ENCODE measurements at places on chromosomes 7 and 10. TPM values are rescaled to one million over a fixed set of nuclear protein-coding genes. Genes with fewer than 3 reads are reported as not detected.
A peak's percentile ranks its signal among the peaks of the same experiment; 100 is the strongest.

Gene MSRB2
- total RNA-seq = 10.1 TPM

Gene ASB13
- 17.4 TPM for total RNA-seq

GRCh38 chr7:133781486-133782090 lies 345.6 kb upstream of the LRGUK start:
- DNase-seq = no peak

DNA sequence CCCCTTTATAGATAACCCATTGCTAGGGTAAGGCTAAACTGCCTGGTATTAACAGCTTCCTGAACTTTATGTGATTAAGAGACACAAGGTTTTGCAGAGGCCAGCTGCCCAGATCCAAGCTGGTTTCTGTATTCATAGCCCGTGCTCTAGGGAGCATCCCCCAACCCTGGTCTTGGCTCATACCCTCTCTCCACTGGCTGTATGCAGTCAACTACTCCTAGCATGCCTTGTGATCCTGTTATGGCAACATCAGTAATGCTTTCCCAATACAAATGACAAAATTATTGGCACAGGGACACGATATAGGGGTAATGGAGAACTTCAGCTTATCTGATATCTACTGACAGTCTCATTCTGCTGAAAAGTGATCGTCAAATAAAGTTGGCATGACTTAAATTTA lies 202.8 kb upstream of the MKLN1 start:
- no peak for DNase-seq

Gene EBLN1
- total RNA-seq = not detected

DNA sequence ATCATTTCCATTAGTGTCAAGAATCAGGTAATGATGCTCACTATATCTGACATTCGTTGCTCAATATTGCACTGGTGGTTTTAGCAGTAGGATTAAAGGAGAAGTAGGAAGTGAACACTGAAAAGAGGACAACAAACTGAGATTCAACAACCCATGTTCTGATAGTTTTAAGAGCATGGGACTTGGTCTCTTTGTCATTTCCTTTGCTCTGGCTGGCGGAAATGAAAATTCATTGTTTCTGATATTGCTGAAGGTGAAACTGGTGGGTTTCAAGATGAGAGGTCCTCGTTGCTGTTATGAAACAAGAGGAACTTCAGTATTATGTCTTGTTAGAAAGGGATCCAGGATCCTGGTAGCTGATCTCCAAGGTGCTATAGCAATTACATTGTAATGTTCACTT lies 129.0 kb downstream of the DNAH11 start:
- DNase-seq = no peak

Gene ZNF727
- total RNA-seq = not detected

GRCh38 chr10:76922666-76923065 lies 714.9 kb downstream of the KCNMA1 start:
- no peak for DNase-seq

Gene TRRAP
- 12.3 TPM for total RNA-seq

Gene AKR1B15
- total RNA-seq = not detected

- peak; percentile 32 for DNase-seq
These were observed 27.0 kb downstream of the MMD2 start for GRCh38 chr7:4931943-4932342.

- DNase-seq = peak; percentile 100
These were observed 17.7 kb downstream of the ADAM8 start for GRCh38 chr10:133258818-133259601.

Gene TCAF2
- 3.3 TPM for total RNA-seq

Gene CDC14C
- total RNA-seq = not detected

DNA sequence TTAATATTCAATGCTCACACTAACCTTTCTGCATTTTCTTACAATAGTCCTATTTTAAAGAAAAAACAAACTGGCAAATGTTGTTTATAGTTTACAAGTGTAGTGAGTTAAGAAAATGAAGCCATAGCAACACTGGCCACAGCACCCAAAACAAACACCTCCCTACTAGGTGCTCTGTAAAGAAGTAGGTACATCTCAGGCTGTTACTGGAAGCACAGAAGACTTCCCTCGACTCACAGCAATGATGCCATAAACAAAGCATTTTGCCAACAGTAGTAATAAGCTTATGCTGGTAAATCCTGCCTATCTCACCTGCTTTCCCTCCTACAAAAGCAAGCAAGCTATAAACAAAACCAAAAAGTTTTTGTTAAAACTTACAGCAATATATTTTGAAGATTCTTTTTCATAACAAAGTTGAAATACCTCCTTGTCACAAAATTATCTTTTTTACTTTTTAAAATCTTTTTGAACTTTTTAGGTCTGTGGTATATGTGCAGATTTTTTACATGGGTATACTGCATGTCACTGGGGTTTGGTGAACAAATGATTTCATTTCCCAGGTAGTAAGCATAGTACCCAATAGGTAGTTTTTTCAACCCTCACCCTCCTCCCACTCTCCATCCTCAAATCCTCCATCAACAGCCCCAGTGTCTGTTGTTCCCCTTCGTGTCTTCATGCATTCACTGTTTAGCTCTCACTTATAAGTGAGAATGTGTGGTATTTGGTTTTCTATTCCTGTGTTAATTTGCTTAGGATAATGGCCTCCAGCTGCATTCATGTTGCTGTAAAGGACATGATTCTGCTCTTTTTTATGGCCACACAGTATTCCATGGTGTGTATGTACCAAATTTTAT lies 28.4 kb downstream of the COA1 start:
- DNase-seq = no peak

Gene WDR86
- total RNA-seq = not detected

- DNase-seq = no peak
These were observed 19.2 kb downstream of the ELFN1 start for GRCh38 chr7:1689311-1689710.

DNA sequence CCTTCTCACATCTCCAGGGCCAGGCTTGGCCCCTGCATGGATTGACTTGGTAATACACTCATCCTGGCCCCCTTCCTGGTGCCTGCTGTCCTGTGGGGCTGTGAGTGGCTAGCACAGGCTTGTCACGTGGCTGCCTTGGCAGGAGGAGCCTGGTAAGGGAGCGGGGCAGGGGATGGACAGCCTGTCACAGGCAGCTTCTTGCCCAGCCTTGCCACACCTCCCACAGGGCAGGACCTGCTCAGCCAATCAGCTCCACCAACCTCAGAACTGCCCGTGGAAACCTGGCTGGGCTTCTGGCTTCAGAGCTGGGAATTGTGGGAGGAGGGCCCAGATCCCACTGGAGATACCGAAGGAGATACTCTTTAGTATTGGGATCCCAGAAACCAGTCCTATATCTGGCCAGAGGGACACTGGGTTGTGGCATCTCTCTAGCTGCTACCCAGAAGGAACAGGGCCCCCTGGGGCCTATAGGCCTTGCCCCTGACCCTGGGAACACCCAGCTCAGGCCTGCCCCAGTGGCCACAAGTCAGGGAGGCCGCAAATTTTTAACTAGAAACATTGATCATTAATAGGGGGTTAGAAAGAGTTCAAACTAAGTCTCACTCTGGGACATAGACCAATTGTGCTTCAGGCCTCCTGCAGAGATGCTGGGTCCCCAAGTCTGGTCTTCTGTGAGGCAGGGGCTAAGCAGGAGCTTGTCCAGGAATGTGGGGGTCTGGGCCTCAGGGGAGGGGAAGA lies at the start of gene HOGA1:
TSS of gene HOGA1 (plus strand) at position 330 of the 738 bp plus-strand sequence. CDS start at position 645, 315 bp downstream.
- DNase-seq = peak; percentile 85

DNA sequence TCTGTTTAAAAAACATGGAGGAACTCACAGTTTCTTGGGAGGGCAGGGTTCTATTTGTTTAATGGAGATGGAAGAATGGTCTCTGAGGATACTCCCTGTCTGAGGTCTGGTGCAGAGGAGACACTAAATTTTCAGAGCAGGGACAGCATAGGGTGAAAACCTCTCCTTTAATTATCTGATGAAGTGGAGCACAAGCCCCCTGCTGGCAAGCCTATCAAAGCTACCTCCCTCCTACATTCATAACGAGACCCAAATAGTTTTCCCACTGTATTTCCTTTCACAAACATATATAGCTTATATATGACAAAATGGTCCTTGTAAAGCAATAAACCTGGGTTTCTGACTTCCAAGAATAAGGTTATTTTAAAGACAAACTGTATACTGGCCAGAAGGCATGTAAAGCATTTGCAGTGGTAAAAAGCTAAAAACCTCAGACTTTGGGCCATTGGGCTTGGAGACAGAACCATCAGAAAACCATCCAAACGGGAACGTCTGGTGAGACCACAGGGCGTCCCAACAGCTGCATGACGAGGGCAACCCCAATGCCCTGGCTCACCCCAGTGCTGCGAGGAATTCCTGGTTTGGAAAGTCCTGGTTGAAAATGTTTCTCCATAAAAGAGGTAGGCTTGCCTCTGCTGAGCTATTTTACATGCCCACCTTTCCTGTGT lies 201.3 kb downstream of the FANK1 start:
- no peak for DNase-seq

Gene RP9
- total RNA-seq = 33.8 TPM

GRCh38 chr7:2012981-2013380 lies 219.8 kb downstream of the MAD1L1 start:
- no peak for DNase-seq

Gene TUBB8
- not detected for total RNA-seq

GRCh38 chr10:71278691-71279588 lies 40.1 kb upstream of the SLC29A3 start:
- no peak for DNase-seq

Gene CYP17A1
- not detected for total RNA-seq

Gene NUTM2A
- total RNA-seq = 0.10 TPM

GRCh38 chr7:79284211-79284610 lies 169.3 kb downstream of the MAGI2 start:
- DNase-seq = no peak

- no peak for DNase-seq
These were observed 125.6 kb downstream of the PLXNA4 start for GRCh38 chr7:132450696-132451095.

Gene GPR26
- not detected for total RNA-seq

DNA sequence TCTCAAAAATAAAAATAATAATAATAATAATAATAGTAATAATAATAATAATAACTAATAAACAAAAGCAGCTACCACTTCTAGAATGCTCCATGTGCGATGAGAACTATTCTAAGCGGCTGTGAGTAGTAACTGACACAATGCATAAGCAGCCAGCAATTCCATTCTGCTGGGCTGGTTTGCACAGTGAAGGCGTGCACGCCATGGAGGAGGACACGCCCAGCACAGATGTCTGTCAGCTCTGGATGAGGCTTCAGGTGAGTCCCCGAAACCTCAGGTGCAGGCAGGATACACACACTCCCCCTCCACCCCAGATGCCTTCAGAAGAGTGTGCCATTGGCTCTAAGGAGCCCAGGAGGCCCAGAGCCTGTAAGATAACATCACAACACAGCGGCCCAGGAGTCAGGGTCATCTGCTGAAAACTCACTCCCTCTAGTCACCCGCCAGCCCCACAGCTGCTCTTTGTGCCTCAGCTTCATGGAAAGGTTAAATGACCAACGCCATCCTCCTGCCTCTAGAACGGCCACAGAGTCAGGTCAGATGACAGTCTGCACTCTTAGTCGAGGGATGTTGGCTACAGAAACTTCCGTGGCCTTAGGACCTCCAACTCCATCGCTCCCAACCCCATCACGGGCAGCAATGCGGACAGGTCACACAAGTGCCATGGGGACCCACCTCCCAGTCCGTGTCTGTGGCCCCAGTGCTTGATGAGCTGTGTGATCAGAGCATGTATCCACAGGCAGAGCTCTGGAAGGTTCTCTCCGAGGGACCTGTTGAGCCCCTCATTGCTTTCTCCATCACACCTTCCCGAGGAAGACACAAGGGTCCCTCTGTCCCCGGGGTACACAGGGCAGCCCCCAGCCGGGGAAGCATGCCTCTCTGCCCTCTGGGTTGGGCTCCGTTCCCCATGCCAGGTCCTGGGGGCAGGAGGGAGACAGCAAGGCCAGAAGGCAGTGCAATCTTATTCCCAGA lies 103.9 kb downstream of the CTBP2 start:
- DNase-seq = no peak

DNA sequence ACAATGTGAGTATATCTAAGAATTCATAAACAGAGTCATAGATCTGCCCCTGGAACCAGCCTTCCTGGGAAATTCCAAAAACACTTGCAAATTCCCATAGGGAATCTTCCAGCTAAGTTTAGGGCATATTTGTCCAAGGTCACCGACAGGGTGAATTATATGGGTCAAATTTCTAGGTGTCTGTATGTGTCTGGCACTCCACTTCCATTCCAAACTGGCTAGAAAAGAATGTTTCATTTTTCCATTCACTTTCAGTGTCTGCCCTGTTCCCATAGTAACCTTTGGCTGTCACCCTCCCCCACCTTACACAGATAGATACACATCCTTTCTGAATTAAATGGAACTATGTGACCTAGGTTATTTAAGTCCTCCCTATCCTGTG lies 230.9 kb downstream of the CREB5 start:
- DNase-seq = no peak

GRCh38 chr10:43417950-43418768 lies 9.2 kb upstream of the HNRNPF start:
- DNase-seq = peak; percentile 44

Gene ARHGAP22
- total RNA-seq = 68.7 TPM

- no peak for DNase-seq
These were observed 52.7 kb downstream of the MAD1L1 start for GRCh38 chr7:2180081-2180480.

Gene SPDYE18
- not detected for total RNA-seq

- DNase-seq = no peak
These were observed 346.5 kb downstream of the GRID1 start for GRCh38 chr10:86020134-86020533.

- peak; percentile 28 for DNase-seq
These were observed 117.9 kb downstream of the SND1 start for GRCh38 chr7:127769696-127770400.

GRCh38 chr10:12993595-12993994 lies 7.9 kb downstream of the CCDC3 start:
- no peak for DNase-seq

Gene FAM25G
- not detected for total RNA-seq

Gene AMPH
- 1.3 TPM for total RNA-seq

DNA sequence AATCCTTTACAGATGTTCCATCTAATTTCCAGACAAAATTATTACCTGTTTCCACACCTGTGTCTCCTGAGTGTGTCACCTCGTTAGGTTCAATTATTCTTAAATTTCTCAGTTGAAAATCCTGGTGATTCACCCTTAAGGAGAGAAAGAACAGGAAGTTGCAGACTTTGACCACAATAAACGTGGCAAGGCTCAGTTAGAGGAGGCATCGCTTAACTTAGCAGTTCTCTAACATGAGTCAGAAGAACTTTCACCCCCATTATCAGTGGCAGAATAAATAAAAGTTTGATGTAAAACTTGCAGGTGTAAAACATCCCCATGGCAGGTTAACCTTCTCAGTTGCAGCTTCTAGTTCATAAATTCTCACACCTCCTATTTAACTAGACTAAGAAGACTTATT lies 8.3 kb downstream of the XPNPEP1 start:
- DNase-seq = peak; percentile 86

- no peak for DNase-seq
These were observed 22.3 kb upstream of the XPNPEP1 start for GRCh38 chr10:109945473-109946177.

Gene CPA4
- total RNA-seq = 25.9 TPM
